Right lung (tissue), 10 donors: ENCODE measurements at places on chromosomes 4 and X. TPM values are rescaled to one million over a fixed set of nuclear protein-coding genes. Genes with fewer than 3 reads are reported as not detected.

The H2BW2 gene
- 1.4 TPM for polyA plus RNA-seq

The PCDH11X gene
- polyA plus RNA-seq: 1.1 TPM

GRCh38 chr4:111074523-111075114 lies 451.7 kb upstream of the PITX2 start:
- DNase-seq: no peak

DNA sequence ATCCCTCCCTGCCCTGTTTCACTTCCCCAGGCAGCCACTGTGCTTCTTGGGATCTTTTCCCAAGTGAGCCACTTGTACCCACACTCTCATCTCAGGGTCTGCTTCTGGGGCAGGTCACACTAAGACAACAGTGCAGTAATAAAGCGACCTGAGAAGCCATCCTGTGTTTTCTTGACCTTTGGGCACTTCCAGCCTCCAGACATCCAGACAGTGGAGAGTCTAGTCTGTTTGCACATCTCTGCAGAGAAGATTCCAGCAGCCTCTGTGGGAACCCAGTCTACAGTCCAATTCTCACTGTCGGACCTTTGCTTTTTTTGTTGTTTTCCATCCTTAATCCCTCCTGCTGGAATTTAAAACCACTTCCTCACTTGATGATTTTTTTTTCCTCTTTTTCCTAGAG lies 50.3 kb upstream of the ATP6AP2 start:
- no peak for DNase-seq

- no peak for DNase-seq
Observed at GRCh38 chr4:67721315-67721769, 20.4 kb upstream of the UBA6 start.

DNA sequence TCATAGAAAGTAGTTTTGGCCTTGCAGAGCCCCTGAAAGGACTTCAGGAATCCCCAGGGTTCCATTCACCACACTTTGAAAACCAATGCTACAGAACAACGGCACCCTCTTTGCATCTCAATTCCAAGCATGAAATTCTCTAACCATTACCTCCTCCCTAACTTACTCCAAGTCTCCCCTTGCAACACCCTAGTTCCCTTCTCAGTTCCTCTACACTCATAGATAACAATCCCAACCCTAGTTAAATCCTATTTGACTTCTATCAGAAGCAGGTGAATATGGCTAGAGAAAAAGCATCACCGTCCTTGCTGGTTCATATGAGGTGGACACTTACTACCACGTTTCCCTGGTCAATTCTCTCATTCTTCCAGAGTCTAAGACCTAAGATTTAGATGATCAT lies 2.4 kb downstream of the RCHY1 start:
- DNase-seq: no peak

- peak; percentile 98 for DNase-seq
Observed at GRCh38 chrX:15675490-15675921, 10.9 kb upstream of the CLTRN start.

GRCh38 chr4:79292008-79292407 lies 33.9 kb downstream of the NAA11 start:
- DNase-seq: no peak

- DNase-seq: peak; percentile 46
Observed at GRCh38 chr4:37389967-37390580, 145.5 kb downstream of the NWD2 start.

DNA sequence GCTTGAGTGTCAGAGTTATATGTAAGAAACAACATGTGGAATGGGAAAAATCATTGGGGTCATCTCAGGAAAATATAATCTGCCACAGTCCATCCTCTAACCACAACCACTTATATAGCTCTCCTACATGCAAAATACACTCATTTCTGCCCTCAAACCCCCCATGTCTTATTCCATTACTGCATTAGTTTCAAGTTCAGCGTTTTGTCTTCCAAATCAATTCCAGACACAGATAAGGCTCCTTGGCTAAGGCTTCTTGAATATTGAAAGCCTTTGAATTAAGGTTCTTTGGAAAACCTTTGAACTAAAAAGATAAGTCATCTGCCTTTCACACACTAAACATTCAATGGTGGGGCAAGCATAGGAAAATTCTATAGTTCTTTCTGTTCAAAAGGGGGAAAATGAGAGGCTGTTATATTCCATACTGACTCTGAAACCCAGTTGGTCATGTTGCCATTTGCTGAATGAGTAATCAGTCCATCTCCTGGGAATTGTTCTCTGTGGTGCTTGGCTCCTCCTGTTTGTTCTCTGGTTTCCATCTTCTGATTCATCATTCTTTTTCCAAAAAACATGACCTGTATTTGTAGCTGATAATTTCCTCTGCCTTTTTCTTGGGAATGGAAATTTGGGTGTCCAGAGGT lies 218.7 kb downstream of the BMPR1B start:
- DNase-seq: no peak

GRCh38 chrX:129091097-129091496 lies 432.2 kb downstream of the SMARCA1 start:
- no peak for DNase-seq

- DNase-seq: no peak
Observed at GRCh38 chr4:153481478-153481877, 15.3 kb downstream of the TMEM131L start.

DNA sequence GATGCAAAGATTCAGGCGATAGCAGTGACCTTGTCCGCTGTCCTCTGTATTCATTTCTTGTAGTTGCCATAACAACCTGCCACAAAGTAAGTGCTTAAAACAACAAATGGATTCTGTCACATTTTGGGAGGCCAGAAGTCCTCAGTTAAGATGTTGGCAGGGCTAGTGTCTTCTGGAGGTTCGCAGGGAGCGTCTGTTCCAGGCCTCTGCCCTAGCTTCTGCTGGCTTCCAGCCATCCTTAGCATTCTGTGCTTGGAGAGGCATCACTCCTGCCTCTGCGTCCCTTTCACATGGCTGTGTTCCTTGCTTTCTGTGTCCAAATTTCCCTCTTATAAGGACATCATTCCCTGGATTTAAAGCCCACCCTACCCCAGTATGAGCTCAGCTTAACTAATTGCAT lies 31.5 kb upstream of the ZNF185 start:
- no peak for DNase-seq
